NCI-H2107 (cell line): ENCODE measurements at places on chromosomes 16 and 17.

DNA sequence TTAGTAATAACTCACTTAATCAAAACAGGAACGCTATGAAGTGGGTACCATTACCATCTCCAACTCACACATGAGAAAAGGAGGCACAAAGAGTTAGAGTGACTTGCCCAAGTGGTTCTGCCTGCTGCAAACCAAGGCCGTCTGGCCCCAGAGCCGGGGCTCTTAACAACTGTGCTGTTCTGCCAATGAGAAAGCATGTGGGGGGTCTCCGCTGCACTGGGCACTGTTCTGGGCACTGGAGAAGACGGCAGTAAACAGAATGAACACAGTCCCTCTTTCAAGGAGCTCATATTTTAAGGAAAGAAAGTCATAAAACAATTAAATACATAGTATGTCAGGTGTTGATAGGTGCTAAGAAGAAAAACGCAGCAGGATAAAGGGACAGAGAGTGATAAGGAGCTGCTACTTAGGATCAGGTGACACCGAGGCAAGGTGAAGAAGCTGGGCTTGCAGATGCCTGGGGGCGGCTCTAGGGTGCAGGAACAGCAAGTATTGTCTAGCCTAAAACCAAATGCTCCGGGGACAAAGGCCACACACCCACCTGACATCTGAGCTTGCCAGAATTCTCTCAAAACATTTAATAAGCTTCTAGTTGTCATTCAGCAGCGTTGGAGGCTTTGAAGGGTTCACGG is 6.5 kb downstream of the STX8 start:
- DNase-seq, result no peak

DNA sequence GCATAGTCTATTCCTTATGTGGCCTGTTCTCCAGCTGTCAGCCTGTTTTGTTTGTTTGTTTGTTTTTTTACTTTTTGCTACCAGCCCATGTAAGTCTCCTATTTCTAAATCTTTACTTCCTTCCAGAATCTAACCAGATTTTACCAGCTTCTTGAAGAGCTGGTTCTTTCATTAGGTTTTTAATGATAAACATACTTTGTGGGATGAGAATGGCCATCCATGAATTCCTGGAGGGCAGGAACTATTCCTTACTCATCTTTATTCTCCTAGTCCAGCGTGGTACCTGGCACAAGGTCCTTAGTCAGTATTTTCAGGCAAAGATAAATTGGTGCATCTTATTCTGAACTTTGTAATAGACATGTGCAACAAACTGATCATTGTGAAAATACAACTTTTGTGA is 17.3 kb downstream of the RSPRY1 start:
- DNase-seq, result no peak

DNA sequence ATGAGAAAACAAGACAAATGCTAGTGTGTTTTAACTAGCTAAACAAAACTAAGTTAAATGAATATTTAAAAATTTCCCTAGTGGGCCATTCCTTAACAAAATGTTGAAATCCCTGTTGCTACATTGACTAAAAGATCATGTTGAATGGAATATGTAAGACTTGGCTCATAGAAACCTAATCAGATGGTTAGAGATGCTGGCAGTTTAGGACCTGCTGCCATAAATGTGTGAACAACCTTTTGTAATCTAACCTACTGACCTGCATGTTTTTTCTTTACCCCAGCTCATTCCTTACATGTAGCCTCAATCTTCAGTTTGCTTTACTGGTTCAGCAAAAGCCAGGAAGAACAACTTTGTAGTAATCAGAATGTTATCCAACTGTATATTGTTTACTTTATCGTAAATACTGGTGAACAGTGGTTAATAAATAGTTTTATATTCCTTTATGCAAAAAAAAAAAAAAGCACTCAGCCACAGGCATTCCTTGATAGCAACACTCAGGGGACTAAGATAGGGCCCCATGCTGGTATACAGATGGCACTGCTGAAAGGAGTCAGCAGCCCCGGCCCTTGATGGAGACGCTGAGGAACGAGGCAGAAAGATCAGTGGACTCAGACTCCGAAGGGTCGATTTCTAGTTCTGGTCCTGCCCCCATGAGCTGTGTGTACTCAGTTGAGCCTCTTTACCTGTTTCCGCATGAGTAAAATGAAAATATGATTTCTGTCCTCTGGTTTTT is 78.2 kb downstream of the MARF1 start:
- no peak for DNase-seq

DNA sequence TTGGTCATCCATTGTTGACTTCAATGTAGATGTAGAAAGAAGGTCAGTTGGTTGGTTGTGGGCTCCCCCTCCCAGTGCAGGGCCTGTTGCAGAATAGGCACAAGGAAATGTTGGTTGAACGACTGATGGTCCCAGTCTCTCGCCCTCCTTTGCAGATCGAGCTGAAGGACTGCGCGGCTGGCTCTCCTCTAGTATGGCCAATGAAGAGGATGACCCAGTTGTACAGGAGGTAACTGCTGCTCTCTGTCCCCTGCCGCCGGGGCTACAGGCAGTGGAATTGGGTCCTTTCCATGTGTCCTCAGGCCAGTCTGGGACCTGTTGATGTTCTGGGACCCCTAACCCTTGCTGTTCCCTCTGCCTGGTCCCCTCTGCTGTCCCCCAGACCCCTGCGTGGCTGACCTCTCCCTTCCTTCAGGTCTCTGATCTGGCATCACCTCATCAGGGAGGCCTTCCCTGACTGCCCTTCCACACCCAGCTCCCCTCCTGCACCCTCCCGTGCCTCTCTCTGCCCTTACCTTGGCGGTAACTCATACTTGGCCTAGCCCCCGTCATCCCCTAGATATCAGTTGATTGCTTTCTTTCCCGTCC is 5.7 kb downstream of the POLR3E start:
- DNase-seq, result no peak

- DNase-seq, result no peak
Measured at GRCh38 chr17:51908841-51909537, 249.5 kb downstream of the CA10 start.

DNA sequence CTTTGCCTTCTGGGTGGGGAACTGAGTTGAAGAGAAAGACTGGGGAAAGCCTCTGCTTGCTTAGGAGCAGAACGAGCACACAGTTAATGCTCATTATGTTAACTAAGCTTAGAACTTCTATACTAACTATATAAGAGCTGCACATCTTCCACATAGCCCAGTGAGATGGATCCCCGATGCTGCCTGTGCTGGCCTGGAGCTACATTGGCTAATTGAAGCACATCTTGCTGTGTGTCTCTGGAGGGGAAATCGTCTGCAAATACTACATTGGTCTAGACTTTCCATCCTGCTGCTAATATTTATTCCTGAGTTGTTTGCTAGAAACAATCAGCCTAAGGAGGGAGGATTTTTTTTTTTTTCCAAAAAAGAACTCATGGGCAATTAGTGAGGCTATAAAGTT is 406.3 kb downstream of the HAPSTR1 start:
- DNase-seq, result no peak

DNA sequence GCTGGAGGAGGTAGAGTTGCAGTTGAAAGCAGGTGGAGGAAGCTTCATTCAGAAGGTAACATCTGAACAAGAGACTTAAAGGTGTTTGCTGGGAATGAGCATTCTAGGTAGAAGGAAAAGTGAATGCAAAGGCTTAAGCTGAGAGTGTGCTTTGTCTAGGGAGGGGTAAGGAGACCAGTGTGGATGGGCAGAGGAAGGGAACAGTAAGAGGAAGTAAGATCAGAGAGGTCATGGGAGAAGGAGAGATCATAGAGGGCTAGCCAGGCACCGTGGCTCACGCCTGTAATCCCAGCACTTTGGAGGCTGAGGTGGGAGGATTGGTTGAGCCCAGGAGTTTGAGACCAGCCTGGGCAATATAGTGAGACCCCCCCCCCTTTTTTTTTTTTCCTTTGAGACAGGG is 3.3 kb downstream of the STX4 start:
- no peak for DNase-seq

GRCh38 chr17:862582-862981 is 80.4 kb downstream of the MRM3 start:
- DNase-seq, result no peak

- DNase-seq, result no peak
Measured at GRCh38 chr17:9170853-9171252, 149.5 kb downstream of the NTN1 start.

DNA sequence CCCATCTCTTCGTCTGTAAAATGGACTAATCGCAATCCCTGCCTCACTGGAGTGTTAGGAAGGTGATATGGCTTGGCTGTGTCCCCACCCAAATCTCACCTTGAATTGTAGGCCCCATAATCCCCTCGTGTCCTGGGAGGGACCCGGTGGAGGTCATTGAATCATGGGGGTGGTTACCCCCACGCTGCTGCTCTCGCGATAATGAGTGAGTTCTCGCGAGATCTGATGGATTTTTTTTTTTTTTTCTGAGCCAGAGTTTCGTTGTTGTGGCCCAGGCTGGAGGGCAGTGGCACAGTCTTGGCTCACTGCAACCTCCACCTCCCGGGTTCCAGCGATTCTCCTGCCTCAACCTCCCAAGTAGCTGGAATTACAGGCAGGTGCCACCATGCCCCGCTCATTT is 11.2 kb downstream of the TRARG1 start:
- no peak for DNase-seq

- DNase-seq, result no peak
Measured at GRCh38 chr16:48420437-48420836, 35.2 kb upstream of the SIAH1 start.

DNA sequence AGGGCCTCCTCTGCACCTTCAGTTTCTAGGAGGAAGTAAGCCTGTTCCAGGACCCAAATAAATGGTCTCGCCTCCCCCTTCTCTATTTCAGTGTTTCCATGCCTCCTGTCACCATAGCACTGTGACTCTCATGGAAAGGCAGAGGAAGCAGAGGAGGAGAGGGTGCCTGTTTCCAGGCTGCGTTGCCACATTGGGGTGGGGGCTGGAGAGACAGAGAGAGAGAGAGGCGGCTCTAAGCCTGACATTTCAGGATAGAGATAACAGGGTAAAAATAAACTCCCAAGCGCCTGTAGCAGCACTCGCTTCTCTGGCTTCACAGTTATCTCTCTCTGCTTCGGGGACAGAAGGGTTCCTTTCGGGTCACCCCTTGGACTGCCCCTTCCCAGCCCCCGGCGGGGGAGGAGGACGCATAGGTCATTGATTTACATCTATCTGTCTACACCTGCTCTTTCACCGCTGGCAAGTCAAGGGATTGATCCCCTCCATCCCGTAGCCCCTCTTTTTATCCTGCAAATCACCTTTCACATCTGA is 71.2 kb upstream of the MRTFB start:
- DNase-seq, result no peak

GRCh38 chr16:72149676-72150464 is 22.1 kb downstream of the PMFBP1 start:
- no peak for DNase-seq

GRCh38 chr17:81891303-81891552 is 158 bp downstream of the ALYREF start:
- DNase-seq, result no peak

DNA sequence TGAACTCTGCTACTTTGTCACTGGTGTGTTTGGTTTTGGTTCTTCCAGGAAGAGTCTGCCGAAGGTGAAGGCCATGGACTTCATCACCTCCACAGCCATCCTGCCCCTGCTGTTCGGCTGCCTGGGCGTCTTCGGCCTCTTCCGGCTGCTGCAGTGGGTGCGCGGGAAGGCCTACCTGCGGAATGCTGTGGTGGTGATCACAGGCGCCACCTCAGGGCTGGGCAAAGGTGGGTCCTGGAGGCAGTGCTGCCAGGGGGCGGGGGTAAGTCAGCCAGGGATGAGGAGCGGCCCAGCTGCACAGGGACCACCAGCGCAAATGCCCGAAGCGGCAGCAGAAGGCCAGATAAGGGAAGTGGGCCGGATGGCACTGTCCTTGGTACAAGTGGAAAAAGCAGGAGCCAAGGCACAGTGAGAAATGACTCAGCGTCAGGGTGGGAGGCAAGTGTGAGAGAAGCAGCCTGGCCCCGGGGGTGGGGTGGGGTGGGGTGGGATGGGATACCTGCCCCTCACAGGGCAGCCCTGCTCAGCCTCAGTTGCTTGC is 41.9 kb downstream of the TMEM11 start:
- no peak for DNase-seq

GRCh38 chr16:47029724-47030123 is 56.2 kb upstream of the DNAJA2 start:
- DNase-seq, result no peak

DNA sequence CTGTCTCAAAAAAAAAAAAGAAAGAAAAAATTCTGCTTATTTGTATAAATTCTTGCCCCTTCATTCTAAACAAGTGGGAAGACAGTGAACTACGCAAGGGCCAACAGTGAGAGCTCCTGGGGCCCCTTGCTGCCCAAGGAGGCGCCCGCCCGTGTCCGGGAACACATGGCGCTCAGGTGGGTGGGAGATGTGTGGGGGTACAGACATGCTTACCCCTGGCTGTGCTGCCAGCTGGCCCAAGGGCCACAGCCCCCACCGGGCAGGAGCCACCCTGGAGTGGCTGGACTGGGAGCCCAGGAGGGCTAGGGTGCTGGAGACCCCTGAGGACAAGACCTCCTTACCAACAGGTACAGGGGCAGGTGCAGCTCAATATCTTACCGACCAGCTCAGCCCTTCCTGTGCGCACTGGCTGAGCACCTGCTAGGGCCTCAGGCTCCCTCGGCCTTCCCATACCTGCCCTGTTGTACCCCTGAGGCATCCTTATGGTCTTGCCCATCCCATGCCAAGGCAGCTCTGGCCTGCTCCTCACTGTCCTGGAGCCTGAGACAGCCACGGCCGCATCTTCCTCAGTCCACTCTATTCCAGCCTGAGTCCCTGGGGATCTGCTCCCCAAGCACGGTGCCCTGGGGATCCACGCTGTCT is 56.2 kb downstream of the CCDC57 start:
- no peak for DNase-seq

DNA sequence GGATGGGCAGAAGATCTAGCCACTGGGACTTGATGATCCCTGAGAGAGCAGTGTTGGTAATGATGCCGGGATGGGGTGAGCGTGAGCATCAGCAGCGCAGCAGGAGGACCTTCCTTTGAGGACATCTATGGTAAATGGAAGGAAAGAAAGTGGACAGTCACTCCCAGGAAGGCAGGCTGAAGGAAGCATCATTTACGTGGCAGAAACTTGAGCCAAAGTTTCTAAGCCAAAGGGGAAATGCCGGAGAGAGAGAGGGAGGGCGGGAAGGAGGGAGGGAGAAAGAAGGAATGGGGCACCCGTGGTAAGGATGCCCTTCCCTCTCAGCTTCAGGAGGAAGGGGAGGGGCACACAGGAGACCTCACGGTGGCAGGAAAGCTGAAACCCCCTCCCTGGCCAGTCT is 86.3 kb upstream of the CACNG5 start:
- DNase-seq, result no peak

DNA sequence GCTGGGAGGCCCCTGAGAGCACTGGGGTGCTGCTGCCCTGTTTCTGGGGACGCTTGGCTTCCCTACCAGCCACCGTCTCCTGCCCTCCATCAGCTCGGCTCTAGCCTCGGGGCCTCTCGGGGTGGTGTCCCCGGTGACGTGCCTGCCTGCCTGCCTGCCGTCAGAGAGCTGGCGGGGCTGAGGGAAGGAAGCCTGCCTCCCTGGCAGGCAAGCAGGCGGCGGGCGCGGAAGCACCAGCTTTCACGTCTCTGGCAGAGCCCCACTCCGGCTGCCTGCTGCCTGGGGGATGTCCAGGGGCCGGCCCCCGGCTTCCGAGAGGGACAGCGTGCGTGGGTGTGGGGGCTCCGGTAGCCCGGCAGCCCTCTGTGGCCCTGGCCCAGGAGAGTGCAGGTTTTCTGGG is 9.3 kb downstream of the CENPX start:
- no peak for DNase-seq
